T-helper 22 cell (primary cell): ENCODE measurements at places on chromosomes 2 and 18.

- no peak for DNase-seq
Measured at GRCh38 chr18:50569930-50570329, 10.0 kb downstream of the MAPK4 start.

DNA sequence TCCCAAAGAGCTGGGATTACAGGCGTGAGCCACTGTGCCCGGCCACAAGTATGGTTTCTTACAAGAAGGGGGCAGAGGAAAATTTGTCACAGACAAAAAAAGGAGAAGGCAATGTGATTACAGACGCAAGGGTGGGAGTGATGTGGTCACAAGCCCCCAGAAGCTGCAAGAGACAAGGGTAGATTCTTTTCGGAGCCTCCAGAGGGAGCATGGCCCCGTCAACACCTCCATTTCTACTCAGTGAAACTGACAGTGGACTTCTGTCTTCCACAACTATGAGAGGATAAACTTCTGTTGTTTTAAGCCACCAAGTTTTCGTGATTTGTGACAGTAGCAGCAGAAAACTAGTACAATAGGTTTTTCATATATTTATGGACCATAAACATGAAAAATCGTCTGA lies 2.1 kb upstream of the TCF7L1 start:
- DNase-seq, result no peak

DNA sequence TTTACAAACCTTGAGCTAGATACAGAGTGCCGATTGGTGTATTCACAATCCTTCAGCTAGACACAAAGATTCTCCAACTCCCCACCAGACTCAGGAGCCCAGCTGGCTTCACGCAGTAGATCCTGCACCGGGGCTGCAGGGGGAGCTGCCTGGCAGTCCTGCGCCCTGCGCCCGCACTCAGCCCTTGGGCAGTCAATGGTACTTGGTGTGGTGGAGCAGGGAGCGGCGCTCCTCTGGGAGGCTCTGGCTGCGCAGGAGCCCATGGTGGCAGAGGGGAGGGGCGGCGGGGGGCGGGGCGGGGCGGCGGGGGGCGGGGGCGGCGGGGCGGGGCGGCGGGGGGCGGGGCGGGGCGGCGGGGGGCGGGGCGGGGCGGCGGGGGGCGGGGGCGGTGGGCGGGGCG lies 923.4 kb downstream of the SOCS6 start:
- no peak for DNase-seq

DNA sequence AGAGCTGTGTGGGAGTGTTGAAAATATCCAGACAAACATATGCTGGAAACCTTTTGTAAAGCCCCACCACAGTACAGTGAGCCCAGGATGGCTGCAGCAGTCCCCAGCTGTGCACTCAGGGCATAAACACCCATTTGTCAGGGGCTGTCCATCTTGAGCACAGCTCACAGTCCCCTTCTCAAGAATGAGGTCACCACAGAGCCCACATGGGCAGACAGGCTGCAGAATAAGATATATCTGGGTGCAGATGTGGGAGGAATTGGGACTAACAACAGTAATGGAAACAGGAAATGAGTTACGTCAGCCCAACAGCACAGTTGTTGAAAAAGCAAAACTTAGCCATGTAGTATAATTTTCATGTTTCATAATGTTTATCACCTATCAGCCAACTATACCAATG lies 219.6 kb downstream of the ETAA1 start:
- DNase-seq, result no peak

- DNase-seq, result no peak
Measured at GRCh38 chr2:148653437-148653836, 8.9 kb downstream of the EPC2 start.

- no peak for DNase-seq
Measured at GRCh38 chr2:18284331-18284730, 276.1 kb downstream of the RDH14 start.

DNA sequence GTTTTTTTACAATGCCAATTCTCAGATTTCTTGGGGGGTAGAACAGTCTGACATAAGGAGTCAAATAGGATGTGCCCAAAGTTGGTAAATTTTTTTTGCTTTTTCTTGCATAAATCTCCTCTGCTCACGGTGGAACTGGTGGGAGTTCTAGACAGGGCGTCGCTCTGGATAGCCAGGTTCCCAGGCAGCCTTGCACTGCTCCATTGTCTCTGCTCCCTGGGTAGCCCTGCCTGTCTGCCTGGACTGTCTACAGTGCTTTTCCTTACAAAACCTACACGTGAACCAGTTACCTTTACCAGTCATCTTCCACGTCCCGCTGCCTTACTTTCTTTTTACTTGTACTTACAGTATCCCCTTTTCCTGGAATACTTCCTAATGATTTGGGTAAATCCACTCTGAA lies 117.1 kb downstream of the ZNF407 start:
- no peak for DNase-seq

DNA sequence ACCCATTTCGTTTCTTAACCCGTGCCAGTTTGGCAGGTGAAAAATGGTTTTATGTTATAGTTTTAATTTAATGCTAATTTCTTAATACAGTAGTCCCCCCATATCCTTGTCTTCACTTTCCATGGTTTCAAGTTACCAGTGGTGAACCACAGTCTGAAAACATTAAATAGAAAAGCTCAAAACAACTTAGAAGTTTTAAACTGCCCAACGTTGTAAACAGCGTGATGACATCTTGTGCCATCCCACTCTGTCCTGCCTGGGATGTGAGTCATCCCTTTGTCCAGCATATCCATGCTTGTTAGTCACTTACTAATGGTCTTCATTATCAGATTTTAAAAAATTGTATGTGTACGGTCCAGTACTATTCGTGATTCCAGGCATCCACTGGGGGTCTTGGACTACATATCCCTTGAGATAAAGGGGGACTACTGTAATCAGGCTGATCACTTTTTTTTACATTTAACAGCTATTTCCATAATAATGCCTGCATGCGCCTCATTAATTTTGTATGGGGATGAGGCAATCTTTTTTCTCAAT lies 31.9 kb downstream of the SLC66A3 start:
- DNase-seq, result no peak

GRCh38 chr2:16218625-16219024 lies 278.3 kb downstream of the MYCN start:
- no peak for DNase-seq

DNA sequence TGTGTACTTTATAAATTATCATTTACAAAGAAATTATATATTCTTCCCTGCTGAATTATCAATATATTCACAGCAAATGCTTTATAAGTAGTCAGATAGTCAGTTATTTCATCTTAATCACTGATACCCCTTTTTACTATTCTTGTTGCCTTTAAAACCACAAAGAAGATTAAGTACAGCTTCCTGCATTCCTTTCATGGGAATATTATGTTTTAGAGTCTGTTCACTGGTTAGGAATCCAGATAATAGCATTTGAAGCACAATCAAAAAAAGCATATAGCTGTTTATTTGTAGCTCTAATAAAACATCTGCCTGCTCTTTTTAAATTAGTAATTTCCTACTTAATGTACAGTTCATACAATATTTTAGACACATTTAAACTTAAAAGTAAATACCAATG lies 508.9 kb downstream of the FBXO15 start:
- DNase-seq, result no peak

DNA sequence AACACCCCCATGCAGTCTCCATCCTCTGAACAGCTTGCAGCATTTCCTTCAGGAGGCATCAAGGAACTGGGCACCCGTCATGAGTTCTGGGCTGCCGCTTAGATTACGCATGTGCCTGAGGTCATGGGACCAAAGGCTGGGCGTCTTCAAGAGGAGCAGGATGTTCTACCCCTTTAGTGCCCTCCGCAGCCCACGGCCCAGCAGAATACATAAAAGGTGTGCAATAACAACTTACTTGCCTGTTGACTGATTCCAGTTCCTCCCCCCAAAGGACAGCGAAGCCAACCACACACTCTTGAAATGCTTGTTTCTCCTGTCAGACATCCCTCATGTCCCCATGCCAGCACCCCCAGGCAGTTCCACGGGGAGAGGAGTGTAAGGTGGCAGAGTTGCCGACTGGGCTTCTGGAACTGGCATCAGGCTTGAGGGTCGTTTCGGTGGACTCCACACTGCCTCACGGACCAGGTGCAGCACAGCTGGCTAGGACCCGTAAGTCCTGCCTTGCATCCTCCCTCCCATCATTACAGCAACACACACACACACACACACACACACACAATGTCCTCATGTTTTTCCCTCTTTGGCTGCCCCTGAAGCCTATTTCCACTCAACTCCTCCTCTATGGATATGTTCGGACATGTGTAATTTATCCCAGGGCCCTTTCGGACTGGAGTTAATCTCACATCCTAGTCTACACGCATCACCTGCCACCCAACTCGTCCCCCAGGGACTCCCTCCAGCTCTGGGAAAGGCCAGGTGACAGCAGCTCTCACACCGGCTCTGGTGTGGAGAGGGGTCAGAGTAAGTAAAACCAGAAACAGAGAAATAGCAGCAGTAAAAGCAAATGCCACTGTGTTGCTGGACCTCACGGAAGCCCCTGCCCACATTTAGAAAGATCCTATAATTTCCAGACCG lies 200.7 kb downstream of the BCL11A start:
- no peak for DNase-seq

DNA sequence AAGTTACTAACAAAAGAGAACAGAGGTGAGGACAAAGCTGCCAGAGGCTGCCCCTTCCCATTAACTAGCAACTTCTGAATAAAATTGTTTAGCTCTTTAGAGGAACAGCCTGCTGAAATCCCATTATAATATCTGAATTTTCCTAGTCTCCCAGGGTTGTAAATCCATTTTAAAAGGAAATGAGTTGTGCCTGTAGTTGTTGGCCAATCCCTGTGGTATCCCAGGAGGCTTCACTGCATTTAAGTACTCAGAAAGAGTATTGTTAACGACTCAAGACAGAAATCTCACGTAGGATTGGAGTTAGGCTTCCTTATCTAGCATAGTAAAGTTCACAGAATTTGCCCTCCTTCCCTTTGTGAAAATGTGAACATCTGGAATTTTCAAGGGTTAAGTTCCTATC lies 8.9 kb downstream of the LAPTM4A start:
- no peak for DNase-seq

DNA sequence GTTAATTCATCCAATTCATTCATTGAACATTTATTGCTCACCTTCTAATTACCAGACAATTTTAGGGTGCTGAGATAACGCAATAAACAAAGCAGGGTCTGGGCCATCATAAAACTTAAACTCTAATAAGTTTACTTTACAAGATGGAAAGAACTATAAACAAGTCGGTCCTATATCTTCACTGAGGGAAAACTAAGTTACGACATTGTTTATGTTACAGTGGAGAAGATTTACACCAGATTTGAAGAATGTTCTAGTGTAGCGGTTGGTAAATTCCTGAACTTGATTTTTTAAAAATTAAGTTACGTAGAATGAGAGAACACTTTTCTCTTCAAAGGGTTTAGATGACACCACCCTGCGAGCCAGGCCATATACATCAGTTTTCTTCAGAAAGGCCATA lies 20.7 kb upstream of the FRZB start:
- no peak for DNase-seq
